ENCODE measurements at places on chromosomes 3 and 15.

GRCh38 chr15:41868321-41868720 lies 25.5 kb downstream of the SPTBN5 start:
- DNase-seq: no peak

- DNase-seq: peak; percentile 23
These were observed 38.7 kb downstream of the HSPBAP1 start for GRCh38 chr3:122754929-122755328.

GRCh38 chr3:25448750-25449692 lies 21.0 kb downstream of the RARB start:
- DNase-seq: peak; percentile 86

GRCh38 chr3:45907769-45908705 lies 21.7 kb downstream of the CCR9 start:
- no peak for DNase-seq

DNA sequence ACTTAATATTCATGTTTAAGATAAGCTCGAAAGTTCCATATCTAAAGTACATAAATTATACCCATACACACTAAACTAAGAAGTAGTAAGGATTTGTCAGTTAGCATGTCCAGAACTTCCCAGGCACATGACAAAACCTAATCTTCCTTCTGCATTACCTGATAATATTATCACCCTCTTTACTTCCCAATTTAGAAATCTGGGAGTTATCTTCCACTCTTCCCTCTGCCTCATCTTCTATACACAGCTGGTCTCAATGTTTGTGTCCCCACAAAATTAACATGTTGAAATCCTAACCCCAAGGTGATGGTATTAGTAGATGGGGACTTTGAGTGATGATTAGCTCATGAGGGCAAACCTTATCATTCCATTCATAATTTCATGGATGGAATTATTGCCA lies 15.3 kb downstream of the GABPB1 start:
- no peak for DNase-seq

DNA sequence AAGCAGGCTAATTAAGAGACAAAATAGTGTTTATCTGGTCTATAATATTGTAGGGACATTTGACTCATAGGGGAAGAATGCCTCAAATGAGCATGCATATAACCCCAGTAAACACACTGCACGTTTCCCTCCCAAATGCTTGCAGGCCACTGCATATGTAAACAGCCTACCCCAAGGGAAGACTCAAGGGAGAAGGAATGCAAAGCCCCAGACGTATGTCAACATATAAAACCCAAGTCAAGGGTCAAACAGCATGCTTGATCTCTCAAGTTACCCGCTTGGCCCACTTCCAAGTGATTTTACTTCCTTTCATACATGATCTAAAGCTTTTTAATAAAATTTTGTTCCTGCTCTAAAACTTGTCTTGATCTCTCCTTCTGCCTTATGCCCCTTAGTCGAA lies 1090.0 kb downstream of the OTOL1 start:
- DNase-seq: no peak

GRCh38 chr15:67359431-67360079 lies 105.0 kb downstream of the IQCH start:
- DNase-seq: no peak

GRCh38 chr3:109874896-109875708 lies 537.8 kb upstream of the DPPA4 start:
- no peak for DNase-seq

DNA sequence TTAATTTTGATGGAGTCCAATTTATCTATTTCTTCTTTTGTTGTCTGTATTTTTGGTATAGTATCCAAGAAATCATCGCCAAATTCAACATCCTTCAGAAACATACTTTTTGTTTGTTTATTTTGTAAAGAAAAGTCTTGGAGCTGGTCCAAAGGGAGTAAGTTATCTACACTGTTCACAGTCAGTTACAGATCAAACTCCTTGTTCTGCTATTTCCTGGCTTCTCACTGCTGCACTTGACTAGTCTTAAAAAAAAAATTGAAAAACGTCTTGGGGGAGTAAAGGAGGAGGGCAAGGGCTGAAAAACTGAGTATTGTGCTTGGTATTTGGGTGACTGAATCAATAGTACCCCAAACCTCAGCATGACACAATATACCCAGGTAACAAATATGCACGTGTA lies 105.6 kb downstream of the NFKBIZ start:
- DNase-seq: no peak

DNA sequence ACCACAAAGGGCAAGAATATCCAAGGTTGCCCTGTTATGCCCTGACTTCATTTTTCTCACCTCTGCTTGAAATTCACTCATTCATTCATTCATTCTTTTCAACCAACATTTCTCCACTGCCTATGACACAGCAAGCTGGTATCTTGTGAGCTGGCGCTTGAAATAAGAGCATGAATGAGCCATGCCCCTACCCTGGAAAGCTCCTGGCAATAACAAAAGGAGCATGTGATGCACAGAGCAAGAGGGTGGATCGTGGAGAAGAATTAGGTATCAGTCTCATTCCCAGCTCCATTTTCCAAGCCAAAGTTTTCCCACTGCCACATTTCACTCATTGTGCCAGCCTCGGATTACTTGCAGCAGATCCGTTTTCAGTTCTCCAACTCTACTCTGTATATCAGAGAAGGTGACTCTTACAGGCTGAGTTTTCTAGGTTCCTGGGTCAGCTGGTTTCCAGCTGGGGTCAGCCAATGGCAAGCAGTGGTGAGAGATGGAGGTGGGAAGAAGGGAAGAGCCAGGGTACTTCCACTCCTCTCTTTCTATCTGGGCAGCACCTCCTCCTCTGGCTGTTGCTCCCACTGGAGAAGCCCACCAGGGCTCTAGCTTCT lies 144.8 kb downstream of the SUCLG2 start:
- DNase-seq: no peak

GRCh38 chr15:70016511-70016994 lies 81.2 kb downstream of the TLE3 start:
- no peak for DNase-seq

DNA sequence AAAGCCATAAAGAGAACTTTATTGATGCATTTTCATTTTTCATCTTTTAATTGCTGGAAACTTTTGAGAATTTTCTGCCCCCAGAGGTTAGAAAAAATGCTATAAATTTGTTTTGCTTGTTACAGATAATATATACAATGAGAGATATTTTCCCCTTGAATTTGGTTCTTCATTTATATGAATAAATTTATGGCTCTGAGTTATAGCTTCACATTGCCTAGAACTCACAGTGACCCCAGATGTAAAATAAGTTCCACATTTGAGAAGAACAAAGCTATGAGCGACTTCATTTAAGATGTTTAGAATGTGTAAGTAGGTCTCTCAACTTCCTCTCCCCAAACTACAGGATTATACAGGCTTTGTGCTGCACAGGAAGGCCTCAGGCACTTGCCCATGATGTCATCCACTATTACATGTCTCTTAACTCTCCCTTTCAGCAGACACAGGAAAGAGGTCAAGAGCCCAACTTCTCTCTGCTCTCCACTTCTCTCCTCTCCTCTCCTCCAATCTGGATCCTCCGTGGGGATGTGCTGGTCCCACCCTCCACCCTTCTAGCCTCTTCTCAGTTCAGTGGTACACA lies 92.8 kb downstream of the DUT start:
- DNase-seq: no peak

DNA sequence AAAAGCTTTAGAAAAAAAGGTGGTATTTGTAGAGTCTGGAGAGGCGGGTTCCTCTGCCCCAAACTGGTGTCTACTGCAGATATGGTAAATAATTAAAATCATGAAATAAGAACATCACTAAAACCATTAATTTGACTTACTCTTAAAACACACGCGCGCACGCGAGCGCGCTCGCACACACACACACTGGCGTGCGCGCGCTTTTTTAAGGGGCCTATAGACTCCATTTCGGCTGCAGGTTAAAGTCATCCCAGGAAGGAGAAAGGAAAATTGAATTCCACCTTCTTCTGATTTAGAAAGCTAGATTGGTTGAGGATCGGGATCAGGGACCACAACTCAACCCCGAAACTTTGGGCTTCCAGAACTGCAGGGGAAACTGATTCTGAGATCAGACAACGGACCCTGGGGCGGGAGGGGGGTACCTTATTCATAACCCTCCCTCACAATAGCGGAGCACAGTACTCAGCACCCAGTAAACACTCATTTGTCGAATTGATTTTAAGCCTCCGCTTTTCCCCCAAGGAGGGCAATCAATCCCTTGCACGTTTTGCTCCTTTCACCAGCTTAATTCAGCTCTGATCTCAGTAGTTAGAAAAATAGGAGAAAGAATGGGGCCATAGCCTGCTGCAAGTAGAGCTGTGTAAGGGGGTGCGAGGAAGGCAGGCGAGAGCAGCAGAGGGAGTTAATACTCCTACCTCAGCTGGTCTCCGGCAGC lies 509 bp upstream of the LRRC3B start:
- DNase-seq: no peak

GRCh38 chr15:63004211-63004610 lies 38.3 kb upstream of the TPM1 start:
- DNase-seq: no peak

DNA sequence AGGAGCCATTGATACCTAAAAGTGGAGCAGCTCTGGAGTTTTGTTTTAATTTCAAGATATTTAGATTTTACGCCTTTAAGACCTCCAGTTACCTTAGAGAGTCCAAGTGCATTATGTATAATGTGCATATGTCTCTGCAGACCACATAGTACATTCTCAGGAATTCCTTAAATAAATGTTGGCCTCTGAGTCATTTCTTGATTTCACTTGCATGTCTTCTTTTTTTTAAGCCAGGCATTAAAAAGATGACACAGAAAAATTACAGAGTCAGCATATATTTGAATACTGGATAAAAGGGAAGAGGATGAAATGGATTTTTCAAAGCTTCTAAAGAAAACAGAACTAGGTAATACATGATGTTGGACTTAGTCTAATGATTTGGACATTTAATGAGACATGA lies 125.2 kb downstream of the TMCO5A start:
- no peak for DNase-seq

GRCh38 chr15:35674873-35675781 lies 129.2 kb upstream of the DPH6 start:
- DNase-seq: no peak

DNA sequence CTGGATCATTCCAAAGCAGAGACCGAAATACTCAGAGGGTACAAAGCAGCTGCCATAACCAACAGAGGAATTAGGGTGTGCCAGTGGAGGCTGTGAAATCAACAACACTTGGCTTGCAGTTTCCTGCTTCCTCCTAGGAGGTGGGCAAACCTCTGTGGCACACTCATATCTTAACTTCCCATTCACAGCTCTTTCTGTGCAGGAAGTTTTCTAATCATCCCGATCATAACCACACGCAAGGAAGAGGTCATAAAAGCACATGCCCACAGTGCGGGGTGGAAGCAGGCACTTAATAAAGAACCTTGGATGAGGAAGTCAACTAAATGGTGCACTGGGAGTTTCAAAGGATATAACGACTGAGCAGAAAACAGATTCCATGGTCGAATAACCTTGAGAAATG lies 5.1 kb downstream of the SCAMP2 start:
- no peak for DNase-seq

DNA sequence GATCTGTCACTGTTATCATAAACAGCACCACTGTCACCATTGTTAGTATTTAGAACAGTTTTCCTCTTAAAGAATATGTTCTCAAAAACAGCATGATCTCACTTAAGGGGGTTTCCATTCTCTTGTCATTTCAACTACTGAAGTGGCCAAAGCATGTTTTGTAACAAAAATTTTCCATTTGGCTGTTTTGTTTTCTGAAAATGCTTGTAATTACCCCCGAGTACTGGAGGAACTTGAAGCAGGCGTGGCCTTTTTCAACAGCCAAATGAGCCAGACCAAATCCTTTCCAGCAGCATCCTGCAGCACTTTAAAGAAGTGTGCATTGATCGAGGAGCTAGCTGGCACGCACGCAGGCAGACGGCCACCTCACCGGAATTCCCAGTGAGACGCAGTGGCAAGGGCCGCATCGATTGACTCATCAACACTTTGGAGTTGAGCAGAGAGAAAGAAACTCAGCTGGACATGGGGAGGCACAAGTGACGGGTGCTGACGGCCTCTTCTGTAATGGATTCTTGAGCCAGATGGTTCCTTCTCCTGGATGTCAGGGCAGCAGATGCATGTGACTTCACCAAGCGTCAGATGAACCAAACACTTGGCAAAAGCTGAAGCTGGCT lies 234.3 kb upstream of the IGF1R start:
- DNase-seq: no peak

GRCh38 chr3:135513106-135514059 lies 452.1 kb upstream of the PPP2R3A start:
- DNase-seq: no peak

GRCh38 chr15:92142242-92143232 lies 251.1 kb upstream of the ST8SIA2 start:
- no peak for DNase-seq

GRCh38 chr3:71565976-71566375 lies 17.6 kb downstream of the FOXP1 start:
- DNase-seq: no peak

GRCh38 chr3:29668728-29669127 lies 387.9 kb downstream of the RBMS3 start:
- no peak for DNase-seq

DNA sequence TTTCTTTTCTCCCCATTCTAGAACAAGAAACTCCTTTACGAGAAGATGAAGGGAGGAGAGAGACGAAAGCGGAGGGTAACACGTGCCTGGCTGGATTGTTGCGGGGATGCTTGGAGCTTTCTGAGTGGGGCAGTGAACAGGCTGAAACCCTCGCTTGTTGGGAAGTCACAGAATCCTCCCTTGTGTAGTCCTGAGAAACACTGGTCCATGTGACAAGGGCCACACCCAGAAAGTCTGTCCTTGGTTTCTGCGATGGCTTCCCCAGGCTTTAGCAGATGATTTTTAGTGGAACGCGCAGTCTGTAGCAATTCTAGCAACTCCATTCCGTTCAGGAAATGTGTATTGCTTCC lies 26.1 kb upstream of the GREM1 start:
- DNase-seq: no peak

DNA sequence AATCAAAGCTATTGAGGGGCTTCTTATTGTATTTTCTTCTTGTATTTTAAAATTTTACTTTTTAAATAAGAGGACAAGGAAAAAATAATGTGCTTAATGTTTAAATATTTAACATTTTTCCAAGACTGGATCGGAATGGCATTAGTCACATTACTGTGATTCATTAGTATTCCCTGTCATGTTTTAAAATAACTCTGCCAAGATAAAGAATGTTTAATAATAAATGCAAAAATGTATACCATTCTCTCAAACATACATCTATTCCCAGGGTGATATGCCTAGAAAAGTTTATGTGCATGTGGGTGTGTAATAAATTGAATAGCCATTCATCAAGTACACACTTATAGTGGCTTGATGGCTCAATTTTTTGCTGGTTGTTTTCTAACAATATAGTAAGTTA lies 936.1 kb downstream of the PLOD2 start:
- DNase-seq: no peak
